ENCODE measurements at places on chromosomes 3 and 15. TPM values are rescaled to one million over a fixed set of nuclear protein-coding genes. Genes with fewer than 3 reads are reported as not detected.

DNA sequence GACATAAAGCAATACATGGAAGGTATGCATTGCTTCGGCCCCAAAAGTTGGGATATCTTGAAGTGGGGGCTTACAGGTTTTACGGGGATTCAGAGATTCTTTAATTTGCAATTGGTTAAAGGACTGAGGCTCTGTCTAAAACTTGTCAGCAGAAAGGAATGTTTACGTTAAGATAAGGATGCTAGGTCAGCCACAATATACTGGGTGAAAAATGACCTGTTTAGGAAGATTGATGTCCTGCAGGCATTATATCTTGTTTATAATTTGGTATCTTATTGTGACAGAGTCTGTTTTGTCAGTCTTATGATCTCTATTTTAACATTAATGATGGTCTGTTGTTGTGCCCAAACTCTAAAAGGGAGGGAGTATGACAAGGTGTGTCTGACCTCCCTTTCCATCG is 15.3 kb upstream of the CCNDBP1 start:
- no peaks in the 10 kb centered on the region for H3K36me3 ChIP-seq
- H3K4me1 ChIP-seq: no peaks in the 10 kb centered on the region
- DNase-seq: no peak
- no peak overlapping the region for H3K27ac ChIP-seq
- no peaks in the 10 kb centered on the region for H3K27me3 ChIP-seq

GRCh38 chr3:13634615-13635014 is 85.7 kb downstream of the FBLN2 start:
- H3K4me1 ChIP-seq: no peaks in the 10 kb centered on the region
- no peaks in the 10 kb centered on the region for H3K27me3 ChIP-seq
- DNase-seq: no peak
- no peak overlapping the region for H3K27ac ChIP-seq
- H3K4me3 ChIP-seq: no peak overlapping the region
- H3K36me3 ChIP-seq: no peaks in the 10 kb centered on the region

GRCh38 chr3:149003653-149004305 is 12.4 kb downstream of the GYG1 start:
- H3K36me3 ChIP-seq: no peaks in the 10 kb centered on the region
- no peak overlapping the region for H3K27ac ChIP-seq
- no peaks in the 10 kb centered on the region for H3K4me1 ChIP-seq
- H3K27me3 ChIP-seq: no peaks in the 10 kb centered on the region
- no peak for DNase-seq

Gene GP5
- total RNA-seq: 0.11 TPM

DNA sequence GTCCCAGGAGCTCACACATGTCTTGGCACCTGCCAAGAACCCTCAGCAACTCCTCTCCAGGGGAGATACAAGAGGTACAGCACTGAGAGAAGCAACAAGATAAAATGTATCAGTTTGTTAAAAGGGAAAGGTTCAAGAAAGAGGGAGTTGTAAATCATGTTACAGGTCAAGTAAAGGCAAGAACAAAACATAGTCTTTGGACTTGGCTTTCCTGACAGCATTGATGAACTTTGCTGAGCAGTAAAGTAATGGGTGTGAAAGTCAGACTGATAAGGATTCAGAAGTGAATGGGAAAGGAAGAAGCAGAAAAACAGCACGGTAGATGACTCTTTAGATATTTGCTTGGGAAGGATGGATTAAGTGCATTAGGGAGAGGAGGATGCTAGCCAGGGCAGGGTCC is 27.1 kb downstream of the MBNL1 start:
- H3K36me3 ChIP-seq: no peaks in the 10 kb centered on the region
- H3K4me1 ChIP-seq: peaks cover 3% of the 10 kb centered on the region
- H3K4me3 ChIP-seq: no peak overlapping the region
- DNase-seq: no peak
- peak overlapping the region; percentile 71 for H3K27ac ChIP-seq

DNA sequence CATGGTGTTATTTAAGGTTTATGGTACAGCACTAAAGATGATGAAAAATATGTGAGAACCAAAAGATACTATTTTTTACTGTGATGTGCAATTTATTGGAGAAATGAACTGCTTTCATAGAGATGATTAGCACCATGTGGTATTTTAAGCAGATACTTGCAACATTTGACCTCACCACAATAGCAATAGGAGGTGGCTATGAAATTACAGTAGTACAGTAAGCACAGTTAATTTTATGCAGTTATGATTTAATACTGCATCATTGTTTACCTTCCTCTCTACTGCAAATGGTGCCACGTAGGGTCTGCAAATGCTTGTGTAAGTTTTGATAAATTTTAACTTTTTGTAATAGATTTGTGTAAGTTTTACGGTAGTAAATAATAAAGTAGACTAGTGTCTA is 14.0 kb downstream of the PYGO1 start:
- H3K27ac ChIP-seq: no peak overlapping the region
- H3K4me1 ChIP-seq: no peaks in the 10 kb centered on the region
- no peaks in the 10 kb centered on the region for H3K27me3 ChIP-seq
- no peaks in the 10 kb centered on the region for H3K36me3 ChIP-seq
- no peak overlapping the region for H3K4me3 ChIP-seq

- H3K27ac ChIP-seq: no peak overlapping the region
- no peak overlapping the region for H3K4me3 ChIP-seq
- no peak for DNase-seq
- no peaks in the 10 kb centered on the region for H3K36me3 ChIP-seq
- H3K27me3 ChIP-seq: no peaks in the 10 kb centered on the region
Observed at GRCh38 chr3:143158014-143158988, 38.7 kb downstream of the CHST2 start.

- no peaks in the 10 kb centered on the region for H3K36me3 ChIP-seq
- H3K27me3 ChIP-seq: no peaks in the 10 kb centered on the region
- no peaks in the 10 kb centered on the region for H3K4me1 ChIP-seq
- no peak for DNase-seq
- no peak overlapping the region for H3K4me3 ChIP-seq
Observed at GRCh38 chr3:87625876-87626275, 349.5 kb upstream of the POU1F1 start.

Gene CD96
- 1.7 TPM for total RNA-seq

DNA sequence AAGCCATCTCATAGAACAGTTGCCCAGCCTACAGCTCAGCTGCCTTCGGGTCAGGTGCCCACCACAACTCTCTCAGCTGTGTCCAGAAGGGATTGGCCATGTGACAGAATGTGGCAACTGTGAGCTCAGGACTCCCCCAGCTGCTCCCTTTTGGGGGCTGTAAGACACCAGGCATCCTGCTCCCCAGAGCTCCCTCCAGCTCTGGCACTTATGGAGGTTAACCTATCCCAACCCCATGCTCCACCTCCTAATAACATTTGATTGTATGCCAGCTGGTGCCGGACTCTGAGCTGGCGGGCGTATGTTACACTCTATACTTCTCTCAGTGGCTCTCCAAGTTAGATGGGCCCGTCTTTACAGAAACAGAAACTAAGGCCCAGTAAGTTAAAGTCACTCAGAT is 222.8 kb downstream of the FAM43A start:
- H3K27me3 ChIP-seq: no peaks in the 10 kb centered on the region
- H3K27ac ChIP-seq: no peak overlapping the region
- H3K4me3 ChIP-seq: no peak overlapping the region
- no peaks in the 10 kb centered on the region for H3K36me3 ChIP-seq
- no peak for DNase-seq

Gene CA12
- 290 TPM for total RNA-seq

DNA sequence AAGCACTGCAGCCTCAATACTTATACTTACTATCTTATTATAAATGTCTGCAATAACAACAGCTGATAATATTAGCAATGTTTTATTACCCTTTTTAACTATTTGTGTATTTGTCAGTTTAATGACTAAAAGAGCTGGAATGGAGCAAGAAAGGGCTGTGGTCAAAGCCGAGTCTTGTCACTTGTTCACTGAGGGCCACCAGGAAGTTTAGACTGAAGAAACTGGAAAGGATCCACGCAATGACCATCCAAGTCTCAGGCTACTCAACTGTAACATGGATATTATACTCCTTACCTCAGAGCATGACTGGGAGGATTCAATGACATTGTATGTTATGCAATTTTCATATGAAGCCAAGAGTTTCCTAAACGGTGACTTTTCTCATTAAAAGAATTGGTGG is 90.4 kb downstream of the TJP1 start:
- H3K4me1 ChIP-seq: no peaks in the 10 kb centered on the region
- no peak for DNase-seq
- H3K36me3 ChIP-seq: no peaks in the 10 kb centered on the region
- H3K4me3 ChIP-seq: no peak overlapping the region
- no peak overlapping the region for H3K27ac ChIP-seq
- H3K27me3 ChIP-seq: no peaks in the 10 kb centered on the region

DNA sequence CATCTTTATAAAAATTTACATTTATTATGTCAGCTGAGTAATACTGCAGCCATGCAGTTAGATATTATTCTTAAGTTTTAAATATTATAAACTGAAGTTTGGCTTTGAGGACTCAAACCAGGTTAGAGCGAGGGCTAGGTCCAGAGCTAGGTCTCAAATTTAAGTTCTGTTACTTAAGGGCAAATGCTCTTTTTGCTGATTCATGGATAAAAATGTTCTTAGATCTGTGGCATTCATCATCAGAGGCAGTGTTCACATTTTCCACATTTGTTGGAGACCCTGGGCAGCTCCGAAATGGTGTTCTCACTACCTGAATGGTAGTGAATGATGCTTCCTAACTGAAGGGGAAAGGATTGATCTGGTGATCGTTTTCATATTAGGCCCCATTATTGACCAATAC is 121.4 kb upstream of the MB21D2 start:
- no peak overlapping the region for H3K27ac ChIP-seq
- no peaks in the 10 kb centered on the region for H3K36me3 ChIP-seq
- H3K4me3 ChIP-seq: no peak overlapping the region
